Pancreas (tissue), 10 donors: ENCODE measurements at places on chromosomes 1 and 21. TPM values are rescaled to one million over a fixed set of nuclear protein-coding genes. Genes with fewer than 3 reads are reported as not detected.

Gene EFNA3
- polyA plus RNA-seq = 0.72 TPM

Gene DTL
- 0.87 TPM for polyA plus RNA-seq

GRCh38 chr1:162328512-162328911 lies 48.1 kb downstream of the SPATA46 start:
- no peak for DNase-seq
- no peak overlapping the region for H3K27ac ChIP-seq
- no peaks in the 10 kb centered on the region for H3K27me3 ChIP-seq
- no peaks in the 10 kb centered on the region for H3K36me3 ChIP-seq
- no peaks in the 10 kb centered on the region for H3K4me1 ChIP-seq

GRCh38 chr1:61028136-61028535 lies 54.2 kb upstream of the NFIA start:
- DNase-seq = no peak
- H3K4me1 ChIP-seq = no peaks in the 10 kb centered on the region
- H3K27ac ChIP-seq = no peak overlapping the region

Gene MRAP
- polyA plus RNA-seq = 0.23 TPM

DNA sequence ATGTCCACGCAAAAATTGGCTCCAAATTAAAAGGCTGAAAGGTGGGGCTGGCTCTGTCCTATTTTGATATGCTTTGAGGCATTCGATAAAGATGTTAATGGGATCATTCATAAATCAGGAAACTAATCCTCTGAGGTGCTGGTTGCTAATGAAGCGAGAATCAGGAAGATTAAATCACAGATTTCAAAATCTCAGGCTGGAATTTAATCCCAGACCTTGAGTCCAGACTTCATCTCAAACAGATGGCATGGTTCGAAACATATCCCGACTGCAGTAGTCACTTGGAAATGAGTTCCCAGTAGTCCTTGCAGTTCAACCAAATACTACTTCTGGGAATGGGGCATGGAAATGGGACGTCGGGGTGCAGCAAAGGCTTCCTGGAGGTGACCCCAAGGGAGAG lies 4.5 kb upstream of the KLF17 start:
- H3K36me3 ChIP-seq = no peaks in the 10 kb centered on the region
- no peaks in the 10 kb centered on the region for H3K27me3 ChIP-seq
- no peak overlapping the region for H3K27ac ChIP-seq
- no peak overlapping the region for H3K4me3 ChIP-seq

DNA sequence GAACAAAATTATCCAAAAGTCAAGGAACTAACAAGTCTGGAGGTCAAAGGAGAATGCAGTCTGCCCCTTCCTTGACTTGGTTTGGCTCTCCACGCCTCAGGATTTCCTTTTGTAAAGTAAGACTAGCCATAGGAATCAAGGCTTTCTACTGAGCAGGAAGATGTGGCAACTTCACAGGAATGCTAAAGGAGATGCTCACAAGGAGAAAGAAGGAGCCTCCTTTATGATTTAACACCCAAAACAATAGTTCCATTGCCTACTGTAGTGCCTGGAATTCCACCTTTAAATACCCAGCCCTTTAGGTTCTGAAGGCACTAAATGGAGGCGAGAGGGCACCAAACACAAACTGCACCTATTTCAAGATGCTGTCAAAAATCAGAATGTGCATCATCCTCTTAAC lies 176.3 kb upstream of the NFIA start:
- no peak for DNase-seq
- H3K27ac ChIP-seq = no peak overlapping the region
- H3K4me3 ChIP-seq = no peak overlapping the region
- H3K27me3 ChIP-seq = no peaks in the 10 kb centered on the region
- no peaks in the 10 kb centered on the region for H3K36me3 ChIP-seq
- H3K4me1 ChIP-seq = no peaks in the 10 kb centered on the region

- no peaks in the 10 kb centered on the region for H3K27me3 ChIP-seq
- H3K4me1 ChIP-seq = no peaks in the 10 kb centered on the region
- peak; percentile 62 for DNase-seq
- H3K4me3 ChIP-seq = no peak overlapping the region
- no peak overlapping the region for H3K27ac ChIP-seq
- no peaks in the 10 kb centered on the region for H3K36me3 ChIP-seq
Observed at GRCh38 chr1:15272009-15272781, 25.2 kb downstream of the FHAD1 start.

Gene FASLG
- 0.16 TPM for polyA plus RNA-seq

- no peaks in the 10 kb centered on the region for H3K27me3 ChIP-seq
- H3K36me3 ChIP-seq = no peaks in the 10 kb centered on the region
- no peak overlapping the region for H3K27ac ChIP-seq
Observed at GRCh38 chr1:3924825-3925220, 24.8 kb upstream of the C1orf174 start.
